Vagina (tissue), 2 donors: ENCODE measurements at places on chromosomes 1 and 21. TPM values are rescaled to one million over a fixed set of nuclear protein-coding genes. Genes with fewer than 3 reads are reported as not detected.

- DNase-seq, result no peak
These were observed 258.0 kb upstream of the FMN2 start for GRCh38 chr1:239833723-239834122.

GRCh38 chr1:31445951-31446350 is 32.9 kb downstream of the SERINC2 start:
- DNase-seq, result no peak

DNA sequence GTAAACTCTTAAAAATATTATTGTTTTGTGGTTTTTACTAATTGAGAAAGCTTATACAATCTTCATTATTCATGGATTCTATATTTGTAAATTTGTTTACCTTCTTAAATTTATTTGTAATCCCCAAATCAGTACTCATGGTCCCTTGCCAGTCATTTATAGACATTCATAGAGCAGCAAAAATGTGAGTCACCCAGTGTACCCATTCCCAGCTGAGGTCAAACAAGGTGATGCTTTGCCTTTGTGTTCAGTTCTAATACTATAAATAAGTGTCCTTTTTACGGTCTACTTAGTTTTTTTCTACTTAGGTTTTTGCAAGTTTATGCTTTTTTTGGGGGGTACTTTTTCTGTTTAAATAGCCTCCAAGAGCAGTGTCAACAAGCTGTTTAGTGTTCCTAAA is 36.1 kb downstream of the SORT1 start:
- no peak for DNase-seq

Gene ITLN2
- 2.0 TPM for total RNA-seq

Gene KRTCAP2
- 117 TPM for total RNA-seq

- DNase-seq, result no peak
These were observed 31.1 kb downstream of the FYB2 start for GRCh38 chr1:56788102-56788501.

DNA sequence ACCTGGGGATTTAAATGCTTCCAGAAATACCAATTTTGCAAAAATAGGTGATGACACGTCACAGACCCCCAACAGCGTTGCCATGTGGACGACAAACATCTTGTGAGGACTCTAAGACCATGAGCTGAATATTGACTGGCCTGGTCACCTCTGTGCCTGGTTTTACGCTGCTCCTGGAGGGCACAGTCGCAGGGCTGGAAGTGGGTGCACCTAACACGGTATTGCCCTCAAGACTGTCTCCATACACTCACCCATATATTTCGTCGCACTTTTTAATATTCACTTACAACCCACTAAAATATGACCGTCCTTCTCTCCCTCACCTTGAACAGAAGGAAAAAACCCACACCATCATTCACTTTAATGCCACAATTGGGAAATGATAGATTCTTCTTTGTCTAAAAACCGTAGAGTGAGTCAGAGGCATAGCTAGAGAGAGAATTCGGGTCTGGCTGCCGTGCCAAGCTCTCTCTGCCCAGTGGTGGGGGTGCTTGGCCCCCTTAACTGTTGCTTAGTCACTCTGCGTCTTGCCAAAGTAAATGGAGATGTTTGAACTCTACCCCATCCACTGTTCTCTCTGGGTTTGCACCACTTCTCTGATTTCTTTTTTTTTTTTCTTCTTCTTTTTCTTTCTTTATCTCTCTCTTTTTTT is 40.8 kb upstream of the UTS2 start:
- DNase-seq, result no peak

- no peak for DNase-seq
These were observed 634.4 kb downstream of the MATN1 start for GRCh38 chr1:30089024-30089430.

DNA sequence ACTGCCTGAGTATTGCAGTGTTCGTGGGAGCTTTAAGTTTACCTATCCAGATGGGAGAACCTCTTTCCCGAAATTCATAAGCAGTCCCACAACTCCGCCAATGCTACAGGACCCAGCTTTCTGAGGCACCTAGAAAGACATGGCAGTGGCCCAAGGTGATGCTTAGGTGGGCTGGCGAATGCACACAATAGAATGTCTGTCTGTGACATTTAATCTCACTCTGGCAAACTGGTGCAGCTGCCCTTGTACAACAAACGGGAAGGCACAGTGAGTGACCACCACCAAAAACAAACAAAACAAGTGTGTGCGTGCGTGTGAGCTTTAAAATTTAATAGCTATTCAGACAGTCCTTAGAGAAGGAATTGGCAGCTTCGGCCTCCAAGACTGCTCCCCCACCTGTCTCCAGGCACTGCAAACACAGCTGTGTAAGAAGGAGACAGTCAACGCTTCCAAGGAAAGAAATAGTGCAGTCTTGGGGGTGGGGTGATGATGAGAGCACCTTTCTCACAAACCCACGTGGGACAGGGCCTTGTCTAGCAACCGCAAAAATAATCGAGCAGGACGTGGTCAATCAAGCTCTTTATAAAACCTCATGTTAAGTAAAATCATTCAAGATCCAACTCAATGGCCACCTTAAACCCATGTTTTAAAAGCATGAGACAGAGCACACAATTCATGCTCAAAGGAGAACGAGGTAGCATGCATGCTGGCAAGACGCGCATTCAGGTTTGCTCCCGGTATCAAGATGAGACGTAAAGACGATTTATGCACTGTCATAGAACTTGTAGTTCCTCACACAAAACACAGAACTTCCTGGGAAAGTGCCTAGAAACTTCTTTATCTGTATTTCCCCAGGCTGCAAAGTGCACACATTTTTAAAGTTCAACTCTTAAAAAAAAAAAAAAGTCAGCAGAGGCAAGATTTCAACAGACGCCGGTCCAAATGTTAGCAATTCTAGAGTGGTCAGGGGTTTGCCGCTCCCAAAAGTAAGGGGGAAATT is 84.1 kb downstream of the TM2D1 start:
- DNase-seq, result no peak

Gene CFAP107
- not detected for total RNA-seq

Gene KRTAP13-2
- total RNA-seq, result not detected
